Neuronal stem cell (in vitro differentiated cells): ENCODE measurements at places on chromosomes 16 and 17.

GRCh38 chr16:55501549-55502322 is 7.1 kb upstream of the LPCAT2 start:
- no peak for DNase-seq

GRCh38 chr17:41437769-41438168 is 3.0 kb downstream of the KRT38 start:
- DNase-seq = no peak

- DNase-seq = no peak
Measured at GRCh38 chr17:52026075-52026474, 132.4 kb downstream of the CA10 start.

DNA sequence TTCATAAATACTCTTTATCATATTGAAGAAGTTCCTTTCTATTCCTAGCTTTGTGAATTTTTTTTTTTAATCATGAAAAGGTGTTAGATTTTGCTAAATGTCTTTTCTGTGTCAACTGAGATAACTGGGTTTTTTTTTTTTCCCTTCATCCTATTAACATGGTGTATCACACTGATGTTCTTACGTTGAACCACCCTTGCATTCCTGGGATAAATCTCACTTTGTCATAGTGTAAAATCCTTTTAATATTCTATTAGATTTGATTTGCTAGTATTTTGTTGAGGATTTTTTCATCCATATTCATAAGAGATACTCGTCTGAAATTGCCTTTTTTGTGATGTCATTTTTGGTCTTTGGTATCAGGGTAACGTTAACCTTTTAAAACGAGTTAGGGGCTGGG is 49.2 kb downstream of the CHCT1 start:
- no peak for DNase-seq

GRCh38 chr16:79009896-79010295 is 590.6 kb downstream of the MAF start:
- DNase-seq = no peak
